ENCODE measurements at places on chromosomes 3 and 15.

GRCh38 chr3:11076711-11077110 is 77.6 kb upstream of the HRH1 start:
- no peak for DNase-seq

GRCh38 chr3:70646635-70647034 is 334.2 kb upstream of the MDFIC2 start:
- no peak for DNase-seq

GRCh38 chr3:163809540-163809993 is 1268.7 kb downstream of the SI start:
- DNase-seq, result no peak

DNA sequence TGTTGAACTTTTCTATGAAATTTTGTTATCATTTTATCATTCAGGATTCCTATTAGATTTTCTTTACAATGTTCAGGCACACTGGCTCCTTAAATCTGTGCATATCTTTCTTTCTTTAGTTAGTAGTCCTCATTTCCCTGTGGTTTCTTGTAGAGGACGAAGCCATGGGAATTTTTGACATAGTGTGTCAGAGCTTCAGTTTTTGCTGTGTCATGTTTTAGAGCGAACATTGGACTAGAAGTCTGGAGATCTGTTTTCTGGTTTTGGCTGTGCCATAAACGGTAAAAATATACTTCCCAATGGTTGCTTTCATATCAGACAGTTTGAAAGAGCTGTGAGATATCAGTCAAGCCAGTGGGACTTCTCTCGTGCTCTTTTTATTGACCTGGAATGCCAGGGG is 105.2 kb downstream of the CHCHD4 start:
- DNase-seq, result no peak

DNA sequence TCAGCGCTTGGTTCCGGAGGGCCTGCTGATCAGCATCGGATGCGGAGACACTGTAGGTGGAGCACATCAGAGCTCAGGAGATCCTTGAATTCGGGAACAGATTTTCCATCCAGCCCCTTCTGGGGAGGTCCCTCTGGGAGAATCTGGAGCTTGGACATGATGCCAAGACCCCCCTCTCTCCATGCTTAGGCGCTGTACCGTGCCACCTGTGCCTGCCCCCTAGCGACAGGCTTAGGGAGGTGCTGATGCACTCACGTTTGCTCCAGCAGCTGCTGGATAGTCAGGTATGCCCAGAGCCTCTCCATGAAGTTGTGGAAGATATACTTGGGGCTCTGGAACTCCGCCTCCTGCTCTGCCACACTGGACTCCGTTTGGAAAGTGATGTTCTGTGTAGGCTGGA is 9.7 kb downstream of the ITIH4 start:
- peak; percentile 63 for DNase-seq

DNA sequence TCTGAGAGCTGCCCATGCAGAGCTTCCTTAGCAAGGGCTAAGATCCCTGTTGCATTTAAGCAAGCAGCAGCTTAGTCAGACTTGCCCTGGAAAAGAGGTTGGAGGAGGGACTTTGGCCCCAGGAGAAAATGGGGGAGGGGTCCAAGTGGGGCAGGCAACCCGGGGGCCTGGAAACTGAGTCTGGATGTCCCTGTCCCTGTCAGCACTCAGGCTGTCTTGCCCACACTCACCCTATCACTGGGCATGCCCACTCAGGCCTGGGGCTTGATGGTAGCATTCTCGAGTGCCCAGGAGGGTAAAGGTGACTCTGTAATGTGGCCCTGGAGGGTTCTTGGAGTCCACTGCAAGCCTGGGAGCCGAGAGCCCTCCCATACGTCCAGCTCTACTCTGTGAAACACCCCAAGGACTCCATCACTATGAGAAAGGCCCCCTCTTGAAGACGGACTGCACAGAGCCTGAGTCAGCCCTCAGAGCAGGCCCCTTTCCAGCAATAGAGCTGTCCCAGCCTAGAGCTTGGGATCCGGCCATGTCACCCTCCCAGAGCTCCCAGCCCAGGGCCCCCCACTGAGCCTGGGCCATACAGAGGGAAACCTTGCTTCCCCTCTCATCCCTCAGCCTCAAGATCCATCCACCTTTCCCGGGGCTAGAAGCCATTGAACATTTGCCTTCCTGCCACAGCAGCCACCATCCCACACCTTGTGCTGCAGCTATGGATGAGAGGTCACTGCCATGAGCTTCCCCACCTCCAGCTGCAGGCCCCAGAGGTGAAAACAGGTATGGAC is 13.4 kb downstream of the MYL3 start:
- DNase-seq, result no peak

Data from dermis blood vessel endothelial cell (primary cell).